NCI-H2107 (cell line): ENCODE measurements at places on chromosomes 1 and 21.

GRCh38 chr1:164779376-164779775 is 220.4 kb downstream of the PBX1 start:
- DNase-seq: no peak

- DNase-seq: no peak
Observed at GRCh38 chr21:26112975-26113374, 57.6 kb downstream of the APP start.

DNA sequence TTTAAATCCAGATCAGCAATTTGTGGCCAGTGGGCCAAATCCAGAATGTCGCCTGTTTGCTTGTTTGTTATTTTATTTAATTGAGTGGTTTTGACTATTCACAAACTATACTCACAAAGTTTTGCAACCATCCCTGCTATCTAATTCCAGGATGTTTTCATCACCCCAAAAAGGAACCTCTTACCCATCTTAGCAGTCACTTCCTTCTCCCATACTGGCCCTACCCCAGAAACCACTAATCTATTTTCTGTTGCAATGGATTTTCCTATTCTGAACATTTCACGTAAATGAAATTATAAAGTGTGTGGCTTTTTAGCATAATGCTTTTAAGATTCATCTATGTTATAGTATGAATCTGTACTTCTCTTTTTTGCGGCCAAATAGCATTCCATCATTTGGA is 41.3 kb downstream of the WDTC1 start:
- DNase-seq: no peak

DNA sequence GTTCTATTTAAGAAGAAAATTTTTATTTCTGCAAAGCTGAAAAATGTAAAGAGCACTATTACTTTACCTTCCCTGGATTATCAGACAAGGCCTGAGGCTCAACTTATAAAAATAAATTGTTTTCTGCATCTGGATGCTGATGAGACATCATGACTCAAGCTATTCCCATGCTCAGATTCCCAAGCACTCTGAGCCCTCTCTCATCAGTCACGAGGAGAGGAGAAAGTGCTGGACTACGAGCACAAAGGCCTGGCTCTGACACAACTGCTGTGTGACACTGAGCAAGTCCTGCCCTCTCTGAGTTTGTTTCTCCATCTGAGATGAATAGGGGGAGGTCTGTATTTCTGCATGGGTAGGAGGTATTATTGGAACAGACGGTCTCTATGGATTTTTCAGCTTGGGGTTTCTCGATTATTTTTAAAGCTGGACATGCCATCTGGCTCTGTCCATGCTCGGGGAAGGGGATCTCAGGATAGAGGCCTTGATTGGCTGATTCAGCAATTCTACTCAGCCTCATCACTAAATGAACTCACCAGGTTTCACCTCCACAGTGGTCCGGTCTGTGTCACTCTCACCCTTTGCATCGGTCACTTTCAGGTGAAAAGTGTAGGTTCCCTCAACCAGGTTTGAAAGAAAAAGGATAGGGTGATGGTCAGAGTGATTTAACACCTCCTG is 107.7 kb downstream of the KIAA0319L start:
- no peak for DNase-seq

DNA sequence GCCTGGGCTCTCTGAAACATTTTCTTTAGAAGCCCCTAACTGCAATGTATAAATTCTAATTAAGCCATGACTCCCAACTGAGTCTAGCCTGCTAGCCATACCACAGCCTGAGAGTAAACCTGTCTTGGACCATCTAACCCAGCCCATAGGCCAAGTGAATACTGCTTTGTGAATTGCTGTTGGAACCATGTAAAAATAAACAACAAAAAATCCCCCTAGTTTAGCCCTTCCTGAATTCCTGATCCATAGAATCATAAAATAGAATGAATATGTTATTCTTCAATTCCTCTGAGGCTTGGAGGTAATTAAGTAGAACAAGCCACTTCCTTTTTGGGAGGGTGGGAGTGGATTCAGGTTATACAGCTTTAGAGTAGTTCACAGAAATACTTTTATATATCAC is 1496.4 kb downstream of the MRPL39 start:
- no peak for DNase-seq

GRCh38 chr1:26695356-26696118 is at the start of gene ARID1A:
ARID1A (plus strand) TSS chr1:26696015; CDS start chr1:26696404, 389 bp downstream.
- DNase-seq: peak; percentile 97

DNA sequence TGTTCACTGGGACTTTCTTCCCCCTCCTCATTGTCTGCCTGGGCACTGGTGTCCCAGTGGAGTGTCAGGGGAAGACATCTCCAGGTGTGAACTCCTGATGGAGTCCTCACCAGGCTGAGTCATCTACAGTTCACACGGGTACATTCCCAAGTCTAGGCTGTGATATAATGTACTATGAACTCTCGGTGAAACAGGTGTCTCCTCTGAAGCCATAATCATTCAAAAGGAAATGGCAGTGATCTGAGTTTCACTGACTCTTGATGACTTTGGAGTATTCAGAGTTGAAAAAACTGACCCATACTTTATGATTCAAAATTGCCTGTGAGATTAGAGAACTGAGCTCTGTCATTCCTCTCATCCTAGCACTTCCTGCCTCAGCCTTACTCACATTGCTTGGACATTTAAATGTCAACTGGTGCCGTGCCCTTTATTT is 9.1 kb downstream of the LAMC2 start:
- DNase-seq: no peak

GRCh38 chr1:30636621-30637020 is 86.8 kb downstream of the MATN1 start:
- no peak for DNase-seq

DNA sequence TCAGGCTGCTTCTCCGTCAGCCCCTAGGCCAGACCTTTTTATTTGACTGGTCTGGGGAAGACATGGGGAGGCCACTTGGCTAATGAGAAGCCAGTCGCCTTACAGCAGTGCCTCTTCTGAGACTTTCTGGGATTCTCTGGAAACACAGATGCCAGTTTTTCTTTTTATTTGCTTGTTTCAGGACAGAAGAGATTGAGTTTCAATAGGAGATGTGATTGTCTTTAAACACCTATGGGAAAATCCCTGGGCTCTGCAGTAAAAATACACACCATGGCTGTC is 15.4 kb upstream of the BTG2 start:
- no peak for DNase-seq
